Stimulated activated CD4-positive, alpha-beta T cell treated with anti-CD3 and anti-CD28 coated beads, TNF-alpha, amount 100 ng/mL, for 24 hours (primary cell): ENCODE measurements at places on chromosomes 12 and 14.
A peak's percentile ranks its signal among the peaks of the same experiment; 100 is the strongest.

- no peak for DNase-seq
Observed at GRCh38 chr12:52600071-52600470, 1.2 kb downstream of the KRT72 start.

- no peak for DNase-seq
Observed at GRCh38 chr12:96187956-96188355, 6.2 kb upstream of the ELK3 start.

DNA sequence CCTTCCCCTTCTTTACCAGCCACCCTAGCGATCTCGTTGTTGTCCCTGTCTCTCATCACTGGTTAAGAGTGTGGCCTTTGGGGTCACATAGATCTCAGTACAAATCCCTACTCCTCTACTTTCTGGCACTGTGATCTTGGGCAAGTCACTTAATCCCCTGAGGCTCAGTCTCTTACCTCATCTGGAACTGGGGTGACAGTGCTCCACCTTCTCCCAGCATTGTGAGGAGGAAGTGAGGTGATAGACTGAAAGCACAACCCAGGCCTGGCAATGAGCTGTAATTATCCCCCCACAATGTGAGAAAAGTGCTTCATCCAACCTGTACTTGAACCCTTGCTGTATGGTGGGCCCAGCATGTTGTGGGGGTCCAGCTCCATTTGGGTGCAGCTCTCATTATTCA, 48.0 kb downstream of the IRAK3 start:
- DNase-seq: no peak

GRCh38 chr12:89192429-89192828, 159.9 kb downstream of the DUSP6 start:
- no peak for DNase-seq

- peak; percentile 34 for DNase-seq
Observed at GRCh38 chr14:88168498-88169165, 154.4 kb downstream of the KCNK10 start.

- DNase-seq: no peak
Observed at GRCh38 chr12:70719672-70720420, 82.6 kb upstream of the PTPRB start.

DNA sequence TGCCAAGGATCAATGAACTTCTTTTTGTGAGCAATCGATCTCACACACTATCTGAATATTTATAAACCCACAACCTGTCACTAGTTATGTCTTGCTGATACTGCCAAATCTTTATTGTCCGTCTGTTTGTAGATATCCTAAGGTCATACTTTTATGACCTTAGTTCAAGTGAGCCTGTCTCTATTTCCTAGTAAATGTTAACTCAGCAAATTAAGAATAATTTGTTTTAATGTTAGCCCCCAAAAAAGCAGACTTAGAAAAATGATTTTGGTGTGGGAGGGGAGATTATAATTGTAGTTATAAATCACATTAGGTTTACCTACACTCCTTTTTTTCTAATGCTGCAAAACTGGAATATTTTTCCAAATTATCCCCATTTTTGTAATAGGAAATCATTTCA, 9.4 kb downstream of the STYK1 start:
- no peak for DNase-seq

- peak; percentile 48 for DNase-seq
Observed at GRCh38 chr14:75247286-75247922, 31.2 kb upstream of the FOS start.

- DNase-seq: no peak
Observed at GRCh38 chr12:93279565-93280412, 97.9 kb upstream of the NUDT4 start.

DNA sequence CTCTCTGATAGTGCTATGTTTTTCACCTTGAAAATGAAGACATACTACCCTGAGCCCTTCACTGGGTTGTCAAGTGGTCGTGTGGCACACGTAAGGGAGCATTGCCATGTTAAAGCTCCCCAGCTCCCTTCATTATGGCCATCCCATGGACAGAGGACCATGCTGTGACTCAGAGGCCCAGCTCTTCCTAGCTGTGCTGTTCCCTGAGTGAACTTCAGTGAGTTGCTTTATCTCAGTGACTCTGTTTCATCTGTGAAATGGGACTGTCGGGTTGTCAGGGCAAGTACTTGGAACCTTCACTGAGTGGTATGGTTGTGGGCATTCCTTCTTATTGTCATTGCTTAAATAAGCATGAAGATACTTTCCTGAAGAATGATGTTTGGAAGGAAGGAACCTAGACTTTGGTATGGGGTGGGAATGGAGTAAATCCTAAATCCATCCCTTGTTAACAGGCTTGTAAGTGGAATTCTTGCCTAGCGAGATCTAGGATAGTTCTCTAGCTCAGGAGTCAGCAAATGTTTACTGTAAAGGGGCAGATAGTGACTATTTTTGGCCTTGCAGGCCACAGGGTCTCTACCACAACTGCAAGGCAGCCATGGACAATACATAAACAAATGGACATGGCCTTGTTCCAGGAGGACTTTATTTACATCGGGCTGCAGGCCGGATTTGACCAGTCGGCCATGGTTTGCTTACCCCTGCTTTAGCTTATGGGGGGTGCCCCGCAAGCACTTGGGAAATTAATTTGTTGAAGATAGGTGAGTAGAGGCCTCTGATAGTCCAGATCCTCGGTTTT, 283.5 kb downstream of the ZFP36L1 start:
- no peak for DNase-seq

GRCh38 chr12:131684015-131684725, 26.7 kb upstream of the SFSWAP start:
- no peak for DNase-seq

GRCh38 chr12:32398181-32398580, 1.2 kb upstream of the FGD4 start:
- DNase-seq: no peak

DNA sequence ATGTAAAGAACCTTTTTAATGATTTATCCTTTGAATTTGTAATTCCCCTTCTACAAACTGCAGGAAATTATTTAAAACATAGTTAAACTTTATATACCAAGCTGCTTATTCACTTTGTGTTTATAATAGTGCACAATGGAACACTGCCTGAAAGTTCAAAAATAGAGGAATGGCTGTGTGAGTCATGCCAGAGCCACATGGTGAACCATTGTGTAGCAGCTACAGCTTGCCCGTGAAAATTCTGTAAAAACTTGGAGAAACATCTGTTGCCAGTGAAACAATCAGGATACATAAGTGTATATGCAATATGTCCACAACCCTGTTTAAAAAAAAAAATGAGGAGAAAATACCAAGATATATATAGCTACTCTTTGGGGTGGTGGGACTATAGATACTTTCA, 59.5 kb downstream of the VEZT start:
- no peak for DNase-seq

DNA sequence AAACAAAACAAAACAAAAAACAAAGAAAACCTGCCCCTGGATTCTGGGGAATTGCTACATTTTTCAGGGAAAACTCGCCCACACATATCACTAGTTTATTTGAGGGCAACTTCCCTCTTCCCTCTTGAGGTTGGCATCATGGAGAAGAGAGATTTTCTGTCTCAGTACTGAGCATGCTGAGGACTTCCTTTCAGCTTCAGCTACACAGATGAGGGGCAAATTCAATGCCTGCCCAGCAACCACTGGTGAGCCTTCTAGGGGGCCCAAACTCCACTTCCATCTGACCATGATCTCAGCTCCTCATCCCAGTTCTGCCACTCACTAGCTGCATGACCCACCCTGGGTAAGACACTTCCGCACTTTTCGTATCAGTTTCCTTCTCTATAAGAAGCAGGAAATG, 63.1 kb upstream of the SCN8A start:
- no peak for DNase-seq

GRCh38 chr12:32478858-32479725, 79.7 kb downstream of the FGD4 start:
- DNase-seq: no peak

DNA sequence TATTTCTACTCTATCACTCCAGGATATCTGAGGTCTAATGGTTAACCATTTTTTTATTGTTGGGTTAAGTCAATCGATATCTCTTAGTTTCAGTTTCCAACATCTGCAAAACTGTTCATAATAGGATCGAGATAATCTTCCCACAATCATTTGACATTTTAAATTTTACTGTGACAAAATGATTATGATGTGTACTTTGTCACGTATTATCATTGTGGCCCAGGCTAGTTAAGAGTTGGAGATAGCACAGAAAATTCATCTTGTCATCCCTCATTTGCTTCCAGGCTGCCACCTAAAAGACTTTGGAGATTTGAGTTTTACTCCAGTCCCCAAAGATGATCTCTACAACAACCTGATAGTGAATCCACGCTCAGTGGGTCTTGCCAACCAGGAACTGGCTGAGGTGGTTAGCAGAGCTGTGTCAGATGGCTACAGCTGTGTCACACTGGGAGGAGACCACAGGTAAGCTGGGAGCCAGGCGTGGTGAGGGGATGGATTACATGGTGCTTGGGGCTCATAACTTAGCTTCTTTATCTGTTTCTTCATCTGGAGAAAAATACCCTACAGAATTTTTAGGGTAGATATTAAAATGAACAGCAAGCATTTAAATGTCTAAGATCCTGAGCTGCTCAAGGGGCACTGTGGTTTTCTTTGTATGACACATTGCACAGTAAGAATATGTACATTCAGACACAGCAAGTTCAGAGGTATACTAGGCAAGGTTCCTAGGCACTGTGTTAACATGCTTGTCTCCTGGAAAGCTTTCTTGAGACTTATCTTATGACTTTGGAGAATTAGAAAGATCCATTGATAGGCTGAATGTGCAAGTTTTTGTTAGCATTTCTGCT, 22.4 kb downstream of the ARG2 start:
- no peak for DNase-seq

DNA sequence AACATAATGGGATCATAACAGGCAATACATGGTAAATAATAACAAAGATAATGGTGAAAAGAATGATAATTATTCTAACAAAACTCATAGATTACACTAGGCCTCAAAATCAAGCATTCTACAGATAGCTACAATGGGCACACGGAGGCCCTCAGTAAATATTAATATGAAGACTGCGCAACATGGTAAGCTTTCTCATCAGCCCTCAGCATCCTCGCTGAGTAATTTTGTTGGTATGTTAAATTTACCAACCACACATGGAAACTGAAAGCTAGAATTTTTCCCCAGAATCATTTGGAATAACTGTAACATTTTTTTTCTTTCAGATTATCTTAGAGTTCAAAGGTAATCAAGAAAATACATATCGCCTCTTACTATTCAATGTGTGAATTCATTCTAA, 74.2 kb upstream of the PYGL start:
- no peak for DNase-seq

DNA sequence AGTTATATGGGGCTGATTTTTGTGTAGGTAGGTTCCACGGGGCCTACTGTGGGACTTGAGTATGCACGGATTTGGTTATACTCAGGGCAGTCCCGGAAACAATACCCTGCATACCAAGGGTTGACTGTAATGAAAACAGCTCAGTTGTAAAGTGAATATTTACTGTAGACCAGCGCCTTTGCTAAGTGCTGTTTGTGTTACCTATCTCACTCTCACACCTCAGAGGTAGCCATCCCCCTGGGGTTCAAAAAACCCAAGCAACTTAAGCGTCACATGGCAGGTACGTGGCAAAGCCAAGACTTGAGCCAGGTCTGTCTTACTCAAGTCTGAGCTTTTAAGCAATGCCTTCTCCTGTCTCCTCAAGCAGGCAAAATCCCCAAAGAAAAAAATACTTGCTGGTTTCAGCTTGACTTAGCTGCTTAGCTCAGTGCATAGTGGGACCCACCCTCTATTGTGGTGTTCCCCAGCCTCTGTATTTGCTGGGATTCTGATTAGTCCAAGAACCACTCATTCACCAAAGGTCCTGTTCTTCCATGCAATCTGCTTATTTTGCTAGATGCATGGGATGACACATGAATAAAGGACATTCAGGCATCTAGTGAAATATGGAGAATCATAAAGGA, 34.2 kb upstream of the STRN3 start:
- no peak for DNase-seq

- no peak for DNase-seq
Observed at GRCh38 chr14:68958553-68958952, 20.5 kb downstream of the ACTN1 start.

- DNase-seq: no peak
Observed at GRCh38 chr14:90758959-90759358, 57.3 kb downstream of the TTC7B start.

DNA sequence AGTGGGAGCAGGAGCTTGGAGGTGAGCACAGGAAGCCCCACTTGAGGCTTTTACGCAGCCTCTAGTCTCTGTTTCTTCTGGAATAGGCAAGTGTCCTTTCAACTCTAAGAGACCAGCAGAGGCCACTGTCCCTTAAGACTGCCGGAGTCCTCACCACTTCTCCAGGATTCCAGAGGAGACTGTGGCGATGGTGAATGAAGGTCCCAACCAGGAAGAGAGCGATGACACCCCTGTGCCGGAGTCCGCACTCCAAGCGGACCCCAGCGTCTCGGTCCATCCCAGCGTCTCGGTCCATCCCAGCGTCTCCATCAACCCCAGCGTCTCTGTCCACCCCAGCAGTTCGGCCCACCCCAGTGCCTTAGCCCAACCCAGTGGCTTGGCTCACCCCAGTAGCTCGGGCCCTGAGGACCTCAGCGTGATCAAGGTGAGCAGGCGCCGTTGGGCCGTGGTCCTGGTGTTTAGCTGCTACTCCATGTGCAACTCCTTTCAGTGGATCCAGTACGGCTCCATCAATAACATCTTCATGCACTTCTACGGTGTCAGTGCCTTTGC, 442 bp downstream of the FLVCR2 start:
- DNase-seq: no peak

- no peak for DNase-seq
Observed at GRCh38 chr14:25350021-25350420, 300.1 kb upstream of the STXBP6 start.

DNA sequence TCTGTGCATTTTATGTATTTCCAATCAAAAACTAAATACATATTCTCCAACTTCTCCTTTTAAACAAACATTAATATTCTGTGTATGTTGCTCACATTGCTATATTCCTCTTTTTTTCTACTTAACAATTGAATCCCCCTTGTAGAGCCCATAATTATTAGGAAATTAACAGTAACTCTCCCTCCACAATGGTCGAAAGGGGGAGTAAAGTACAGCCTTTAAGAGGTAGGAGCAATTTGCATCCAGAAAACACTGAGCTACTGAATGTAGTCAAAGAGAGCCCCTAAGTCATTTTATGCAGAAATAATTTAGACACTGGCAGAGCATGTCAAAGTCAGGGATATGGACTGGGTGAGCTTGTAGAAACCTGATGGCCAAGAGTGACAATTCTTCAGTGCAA, 57.2 kb upstream of the SCN8A start:
- DNase-seq: no peak

- DNase-seq: peak; percentile 47
Observed at GRCh38 chr14:105294142-105294597, 6.6 kb downstream of the BRF1 start.
